ENCODE measurements at places on chromosomes 4 and X. TPM values are rescaled to one million over a fixed set of nuclear protein-coding genes. Genes with fewer than 3 reads are reported as not detected.

Gene PAGE2B
- not detected for total RNA-seq

Gene ARSH
- not detected for total RNA-seq

DNA sequence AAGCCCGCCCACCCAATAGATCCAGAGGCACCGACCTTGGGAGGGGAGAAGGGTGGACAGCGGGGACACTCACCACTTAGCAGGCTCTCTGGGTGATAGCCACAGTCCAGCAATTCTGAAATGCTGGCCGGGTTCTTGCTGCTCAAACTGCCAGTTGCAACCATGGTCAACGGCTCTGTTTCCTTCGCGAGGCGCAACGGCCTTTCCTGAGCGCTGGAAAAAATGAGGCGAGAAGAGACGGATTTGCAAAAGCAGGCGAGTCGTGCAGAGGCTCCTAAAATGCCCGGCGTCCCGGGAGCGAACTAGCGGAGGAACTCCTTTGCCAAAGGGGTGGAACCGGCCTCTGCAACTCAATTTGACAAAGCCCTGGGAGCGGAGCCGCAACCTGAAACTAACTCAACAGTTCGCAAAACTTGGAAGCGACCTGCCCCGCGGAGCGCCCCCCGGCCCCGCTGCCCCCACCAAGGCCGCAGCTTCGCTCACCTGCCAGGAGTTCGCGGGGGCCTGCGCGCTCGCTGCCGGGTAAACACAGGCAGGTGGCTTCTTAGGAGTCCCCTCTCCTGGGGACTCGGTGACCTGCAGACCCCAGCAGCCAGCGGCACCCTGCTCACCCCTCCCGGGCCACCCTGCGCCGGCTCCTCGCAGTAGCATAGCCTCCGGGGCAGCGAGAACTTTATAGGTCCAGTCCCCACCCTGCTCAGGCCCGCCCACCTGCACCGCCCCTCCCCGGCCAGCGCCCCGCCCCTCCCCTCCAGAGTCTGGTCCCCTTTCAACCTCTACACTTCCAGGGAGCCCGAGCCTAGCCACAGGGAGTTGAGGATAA, at the start of gene DDIT4L:
DDIT4L (minus strand) TSS at position 649 of the 823 bp plus-strand sequence; CDS start at position 164, 485 bp downstream.
- H3K27ac ChIP-seq, result no peak within 1 kb of the TSS
- DNase-seq, result peak; percentile 17
- H3K36me3 ChIP-seq, result no peaks in the 10 kb centered on the region
- H3K4me3 ChIP-seq, result peak within 1 kb of the TSS; percentile 85
- no peaks in the 10 kb centered on the region for H3K4me1 ChIP-seq
- no peaks in the 10 kb centered on the region for H3K27me3 ChIP-seq

DNA sequence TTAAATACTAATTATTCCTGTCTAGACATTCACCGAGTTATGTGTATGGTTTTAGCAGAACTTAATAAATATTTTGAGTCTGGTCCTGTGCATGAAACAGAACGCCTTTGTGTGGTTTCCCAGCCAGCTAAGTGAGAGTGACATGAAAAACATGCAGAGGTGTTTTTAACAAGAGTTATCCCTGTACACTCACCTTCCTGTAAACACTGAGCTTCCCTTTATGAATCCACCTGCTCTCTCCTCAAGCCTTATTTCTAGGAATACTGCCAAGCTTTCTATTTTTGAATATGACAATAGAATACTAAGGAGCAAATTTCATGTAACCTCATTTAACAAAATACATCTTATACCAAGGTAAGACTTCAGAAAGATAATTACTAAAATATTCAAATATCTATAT, 270.3 kb upstream of the CTSO start:
- no peak overlapping the region for H3K27ac ChIP-seq
- no peaks in the 10 kb centered on the region for H3K4me1 ChIP-seq
- no peaks in the 10 kb centered on the region for H3K27me3 ChIP-seq
- no peak for DNase-seq

- H3K27ac ChIP-seq, result no peak overlapping the region
- H3K4me3 ChIP-seq, result no peak overlapping the region
- H3K36me3 ChIP-seq, result no peaks in the 10 kb centered on the region
- no peaks in the 10 kb centered on the region for H3K4me1 ChIP-seq
- DNase-seq, result no peak
Observed at GRCh38 chrX:108270739-108271396, 167.4 kb downstream of the COL4A6 start.

DNA sequence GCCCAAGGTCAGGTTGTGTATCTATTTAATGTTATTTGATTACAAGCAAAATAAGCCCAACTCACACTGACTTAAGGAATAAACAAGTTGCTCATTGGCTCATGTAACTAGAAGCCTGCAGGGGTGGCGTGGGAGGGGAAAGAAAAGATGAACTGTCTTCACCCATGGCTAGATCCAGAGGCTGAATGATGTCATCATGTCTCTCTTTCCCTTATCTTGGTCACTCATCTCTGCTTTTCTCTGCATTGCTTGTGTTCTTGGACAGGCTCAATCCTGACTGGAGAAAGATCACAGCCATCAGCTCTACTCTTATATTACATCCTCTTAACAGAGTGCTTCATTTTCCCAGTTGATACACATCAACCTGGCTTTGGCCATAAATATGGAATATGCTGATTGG, 290.0 kb upstream of the DIAPH2 start:
- H3K27ac ChIP-seq, result no peak overlapping the region
- no peaks in the 10 kb centered on the region for H3K36me3 ChIP-seq

Measured in tibial nerve (tissue), 4 donors.